ENCODE measurements at places on chromosomes 4 and X. TPM values are rescaled to one million over a fixed set of nuclear protein-coding genes. Genes with fewer than 3 reads are reported as not detected.

The FANCB gene
- total RNA-seq: 2.6 TPM

The BEND4 gene
- under 0.01 TPM for total RNA-seq

The LRBA gene
- total RNA-seq: 59.1 TPM

The SPANXC gene
- total RNA-seq: not detected

The NOCT gene
- total RNA-seq: 42.5 TPM

The RPA4 gene
- 4.5 TPM for total RNA-seq

The ANK2 gene
- 9.4 TPM for total RNA-seq

The IBSP gene
- total RNA-seq: not detected

The SULT1B1 gene
- total RNA-seq: 46.1 TPM

The PABPC1L2A gene
- total RNA-seq: not detected

The GRPR gene
- total RNA-seq: under 0.01 TPM

The SOWAHB gene
- not detected for total RNA-seq

The SPACA5B gene
- total RNA-seq: not detected

The TRIM60 gene
- total RNA-seq: not detected

The UGT2B11 gene
- not detected for total RNA-seq

The ZFYVE28 gene
- 8.5 TPM for total RNA-seq

The USP53 gene
- total RNA-seq: 22.9 TPM

The TEX13B gene
- not detected for total RNA-seq

The CFAP99 gene
- 0.19 TPM for total RNA-seq

The MFSD8 gene
- total RNA-seq: 19.3 TPM

The HMGN5 gene
- 0.98 TPM for total RNA-seq

The SERPINA7 gene
- not detected for total RNA-seq

The FRAS1 gene
- 0.65 TPM for total RNA-seq

The TDO2 gene
- not detected for total RNA-seq

The PF4V1 gene
- not detected for total RNA-seq

The WNK3 gene
- 0.65 TPM for total RNA-seq

The CHIC1 gene
- total RNA-seq: 11.8 TPM

The VBP1 gene
- 42.5 TPM for total RNA-seq

The POU3F4 gene
- total RNA-seq: not detected

The ARHGEF9 gene
- total RNA-seq: 13.9 TPM

The PAGE4 gene
- not detected for total RNA-seq

The RHOH gene
- 0.57 TPM for total RNA-seq

The PDGFRA gene
- 1.2 TPM for total RNA-seq

All from vein endothelial cell (primary cell).